NCI-H69 (cell line): ENCODE measurements at places on chromosomes 13 and 19.

DNA sequence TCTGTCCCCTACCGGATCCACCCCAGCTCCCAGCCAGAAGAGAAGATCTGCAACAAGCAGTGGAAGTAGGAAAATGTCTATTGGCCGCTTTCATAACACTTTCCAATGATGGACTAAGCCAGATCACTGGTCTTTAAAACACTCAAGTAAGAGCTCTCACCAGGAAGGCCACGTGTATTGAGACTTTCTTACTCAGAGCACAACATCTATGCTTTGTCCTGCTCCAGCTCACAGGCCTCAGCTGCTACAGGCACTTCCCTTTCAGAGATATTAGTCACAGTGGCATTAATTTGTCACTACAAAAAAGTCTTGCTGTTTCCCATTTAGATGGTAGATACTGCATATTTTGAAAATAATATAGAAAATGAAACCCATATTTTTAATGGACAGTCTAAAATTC is 164.2 kb downstream of the ABCC4 start:
- no peak for DNase-seq

GRCh38 chr19:18419195-18419698 is at the start of gene SSBP4:
TSS of gene SSBP4 (plus strand) at chr19:18419398. CDS start at chr19:18419649, 251 bp downstream.
- DNase-seq = peak; percentile 96

DNA sequence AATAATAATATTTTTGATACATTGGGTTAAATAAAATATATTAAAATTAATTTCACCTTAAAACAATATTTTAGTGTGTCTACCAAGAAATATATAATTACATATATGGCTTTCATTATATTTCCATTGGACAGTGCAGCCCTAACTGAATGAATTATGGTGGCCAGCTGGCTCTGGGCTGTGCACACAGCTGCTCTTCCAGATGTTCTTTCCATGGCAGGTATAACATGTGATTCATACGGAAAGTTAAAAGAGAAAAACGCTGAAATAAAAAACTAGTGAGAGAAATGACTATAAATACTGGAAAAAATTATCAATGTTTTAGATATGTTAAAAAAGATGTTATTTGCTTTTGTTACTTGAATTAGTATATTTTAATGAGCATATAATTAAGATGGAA is 216.3 kb downstream of the RGCC start:
- DNase-seq = peak; percentile 68

DNA sequence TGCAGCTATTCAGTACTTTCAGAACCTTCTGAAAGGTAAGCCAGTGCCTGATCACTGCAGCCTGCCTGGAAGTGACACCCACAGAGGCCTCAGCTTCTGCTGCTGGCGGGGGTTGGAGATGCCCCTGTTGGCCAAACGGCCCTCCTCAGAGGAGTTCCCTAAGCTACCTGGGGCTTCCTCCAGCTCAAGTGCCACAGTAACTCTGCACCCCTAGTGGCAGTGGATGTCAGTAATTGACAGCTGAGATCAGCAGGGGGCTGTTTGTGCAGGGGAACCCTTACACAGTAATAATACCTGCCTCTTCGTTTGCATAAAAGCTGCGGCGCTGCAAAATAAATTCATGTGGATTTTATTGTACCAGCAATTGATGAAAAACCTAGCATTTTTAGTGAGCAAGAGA is 28.9 kb downstream of the TDRD12 start:
- peak; percentile 60 for DNase-seq

DNA sequence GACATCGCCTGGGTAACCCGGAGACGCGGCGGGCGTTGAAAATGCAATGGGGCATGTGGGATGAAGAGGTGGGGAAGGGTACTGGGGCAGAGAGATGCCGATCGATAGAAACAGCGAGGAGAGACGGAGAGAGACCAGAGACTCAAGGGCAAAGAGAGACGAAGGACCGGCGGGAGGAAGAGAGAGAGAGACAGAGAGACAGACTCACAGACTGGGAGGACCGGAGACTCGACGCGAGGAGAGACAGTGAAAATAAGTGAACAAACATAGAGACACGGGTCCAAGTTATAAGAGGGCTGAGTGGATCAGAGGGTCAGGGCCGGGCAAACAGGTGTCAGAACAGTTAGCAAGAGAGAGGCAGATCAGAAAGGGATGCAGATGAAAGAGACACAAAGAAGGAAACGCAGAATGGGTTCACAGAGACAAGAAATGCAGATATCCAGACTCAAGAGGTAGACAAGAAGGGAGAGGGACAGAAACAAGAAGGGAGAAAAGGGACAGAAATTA is 576 bp upstream of the MZF1 start:
- DNase-seq = no peak
